ENCODE measurements at places on chromosomes 7 and 10.
A peak's percentile ranks its signal among the peaks of the same experiment; 100 is the strongest.

- DNase-seq = no peak
These were observed 306.9 kb upstream of the DGKB start for GRCh38 chr7:15209429-15209828.

DNA sequence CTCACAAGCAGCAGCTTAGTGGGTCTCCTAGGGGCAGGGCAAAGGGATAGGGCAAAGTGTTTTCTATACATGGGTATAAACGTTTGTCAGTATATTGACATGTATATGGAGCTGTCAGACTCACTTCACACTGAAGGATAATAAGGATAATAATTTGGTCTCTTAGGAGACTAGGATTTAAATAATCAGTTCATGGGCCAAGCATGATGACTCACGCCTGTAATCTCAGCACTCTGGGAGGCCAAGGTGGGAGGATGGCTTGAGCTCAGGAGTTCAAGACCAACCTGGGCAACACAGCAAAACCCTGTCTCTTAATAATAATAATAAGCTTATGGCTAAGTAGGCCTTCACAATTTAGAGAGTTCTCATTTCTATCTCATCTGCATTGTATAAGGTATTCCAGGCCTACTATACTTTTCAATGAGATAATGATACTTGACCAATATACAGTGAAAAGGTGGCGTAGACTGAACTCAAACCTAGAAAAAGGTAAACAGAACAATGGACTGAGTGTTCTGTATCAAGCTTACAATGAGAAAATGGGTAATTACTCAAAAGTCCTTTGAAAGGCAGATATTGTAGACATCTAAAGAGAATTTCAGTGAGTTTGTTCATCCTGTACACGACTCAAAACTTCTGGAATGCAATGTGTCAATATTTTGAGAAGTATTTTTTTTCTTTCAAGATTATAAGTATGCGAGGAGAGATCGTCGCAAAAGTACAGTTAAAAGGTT lies 7.0 kb downstream of the GSAP start:
- no peak for DNase-seq

DNA sequence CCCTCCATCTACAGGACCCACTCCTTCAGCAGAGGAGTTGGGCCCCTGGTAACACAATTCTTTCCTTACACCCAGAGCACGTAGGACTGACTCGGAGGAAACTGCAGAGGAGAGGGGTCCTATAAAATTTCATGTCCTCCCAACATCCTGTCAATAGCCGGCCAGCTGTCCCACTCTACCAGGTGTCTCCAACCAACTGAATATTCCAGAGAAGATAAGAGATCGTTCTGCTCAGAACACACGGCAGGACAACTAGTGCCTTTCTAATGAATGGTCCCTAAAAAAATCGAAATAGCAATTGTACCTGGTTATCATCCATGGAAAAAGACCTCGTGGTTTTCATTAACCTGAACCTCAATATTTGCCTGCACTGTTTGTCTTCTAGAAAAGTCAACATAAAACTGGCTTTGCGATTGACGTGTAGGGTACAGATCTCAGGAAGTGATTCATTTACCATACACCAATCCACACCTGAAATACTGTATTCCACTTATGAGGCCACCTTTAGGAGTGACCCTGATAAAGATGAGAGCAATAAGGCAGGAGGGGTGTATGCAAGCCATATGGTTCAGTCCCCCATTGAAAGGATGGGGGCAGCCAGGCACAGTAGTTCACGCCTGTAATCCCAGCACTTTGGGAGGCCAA lies 111.7 kb downstream of the PARP12 start:
- DNase-seq = no peak

DNA sequence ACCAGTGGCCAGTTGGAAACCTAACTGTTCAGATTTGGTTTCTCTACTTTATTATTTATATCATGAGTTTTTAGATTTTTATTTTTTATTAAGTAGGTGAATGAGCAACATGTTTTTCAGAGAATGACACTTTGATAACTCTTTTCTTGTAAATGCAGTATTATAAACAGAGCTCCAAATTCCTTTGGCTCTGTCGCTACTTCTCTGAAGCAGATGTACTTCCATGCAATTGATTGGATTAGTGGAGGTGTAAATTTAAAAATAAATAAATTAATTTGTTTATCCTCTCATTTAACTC lies 34.3 kb upstream of the ICA1 start:
- no peak for DNase-seq

DNA sequence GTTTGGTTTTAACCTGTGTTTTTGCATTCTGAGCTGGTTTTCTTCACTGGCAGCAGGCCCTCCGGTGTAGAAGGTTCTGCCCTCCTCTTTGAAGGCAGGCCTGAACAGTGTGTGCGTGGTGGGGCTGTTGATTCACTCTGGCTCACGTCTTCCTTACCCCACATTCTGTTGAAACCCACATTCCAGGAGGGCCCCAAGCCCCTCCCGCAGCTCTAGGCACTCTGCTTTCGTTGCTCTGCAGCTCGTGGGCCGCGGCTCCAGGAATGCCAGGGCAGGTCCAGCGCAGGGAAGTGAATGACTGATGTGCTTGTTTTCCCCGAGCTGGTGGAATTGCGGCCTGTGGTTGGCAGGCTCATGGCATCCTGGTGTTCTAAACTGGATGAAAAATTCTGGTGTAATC lies 49.0 kb downstream of the HTRA1 start:
- no peak for DNase-seq

GRCh38 chr10:89574368-89574767 lies 39.0 kb upstream of the SLC16A12 start:
- no peak for DNase-seq

DNA sequence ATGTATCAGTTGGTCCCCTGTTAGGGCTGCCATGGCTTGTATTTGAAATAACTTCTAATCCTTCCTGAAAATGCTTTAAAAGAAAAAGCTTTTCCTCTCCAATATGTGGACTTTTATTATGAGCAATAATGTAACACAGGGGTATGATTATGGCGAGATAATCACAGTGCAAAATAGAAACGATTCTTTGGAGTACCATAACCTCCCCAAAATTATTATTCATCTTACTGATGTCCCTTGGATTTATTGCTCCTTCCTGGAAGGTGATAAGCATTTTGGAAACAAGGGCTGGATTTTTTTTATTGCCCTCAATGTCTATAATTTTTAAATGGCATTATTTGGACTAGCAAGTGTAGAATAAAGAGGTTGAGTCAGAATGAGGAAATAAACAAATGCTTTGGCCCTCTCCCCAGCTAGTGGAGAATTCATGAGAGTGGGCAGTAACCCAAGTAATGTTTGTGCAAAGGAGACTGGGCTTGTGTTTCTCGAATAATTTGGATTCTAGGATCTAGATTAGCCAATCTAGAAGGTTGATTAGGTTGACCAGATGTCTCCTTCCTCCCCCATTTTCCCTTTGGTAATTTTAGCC lies 403.9 kb upstream of the CELF2 start:
- DNase-seq = no peak

DNA sequence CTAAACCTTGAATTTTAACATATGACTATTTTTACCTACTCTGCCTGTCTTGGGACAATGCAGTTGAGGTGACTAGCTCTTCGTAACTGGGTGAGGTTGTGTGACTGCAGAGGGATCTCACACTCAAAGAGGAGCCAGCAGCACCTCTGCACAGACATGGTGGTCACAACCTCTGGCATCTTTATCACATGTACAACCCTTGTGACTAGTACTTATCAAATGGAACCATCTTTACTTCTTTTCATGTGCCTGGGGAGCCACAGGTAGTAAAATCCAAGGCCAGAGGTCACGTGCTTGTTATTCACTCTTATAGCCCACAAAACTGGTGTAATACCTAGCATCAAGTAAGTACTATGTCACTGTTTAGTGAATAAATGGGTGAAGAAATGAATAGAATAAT lies 244.3 kb downstream of the COBL start:
- DNase-seq = peak; percentile 21

DNA sequence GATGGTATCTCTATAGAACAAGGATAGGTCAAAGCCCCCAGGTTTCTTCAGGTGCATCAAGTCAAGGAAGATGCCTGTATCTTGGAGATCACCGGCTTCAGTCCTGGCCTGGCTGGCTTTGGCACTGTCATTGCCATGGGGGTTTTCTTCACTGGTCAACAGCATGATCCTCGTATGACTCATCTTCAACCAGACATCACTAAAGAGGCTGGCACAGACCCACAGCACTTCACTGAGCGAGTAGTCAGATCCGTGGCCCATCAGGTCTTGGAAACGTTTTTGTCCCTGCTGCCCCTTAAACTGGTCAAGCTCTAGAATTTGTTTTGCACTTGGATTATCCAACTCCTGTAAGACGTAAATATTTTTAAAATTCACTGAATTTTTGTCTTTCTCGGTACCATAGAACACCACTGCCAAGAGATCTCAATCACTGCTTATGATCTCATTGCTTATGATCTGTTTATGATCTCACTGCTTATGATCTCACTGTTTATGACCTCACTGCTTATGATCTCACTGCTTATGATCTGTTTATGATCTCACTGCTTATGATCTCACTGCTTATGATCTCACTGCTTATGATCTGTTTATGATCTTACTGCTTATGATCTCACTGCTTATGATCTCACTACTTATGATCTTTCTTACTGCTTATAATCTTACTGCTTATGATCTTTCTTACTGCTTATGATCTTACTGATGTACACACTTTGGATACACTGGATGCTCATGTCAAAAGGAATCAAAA lies 135.2 kb downstream of the CYP26A1 start:
- no peak for DNase-seq

GRCh38 chr10:4136121-4136520 lies 351.1 kb upstream of the KLF6 start:
- no peak for DNase-seq

GRCh38 chr10:28172223-28172610 lies 130.6 kb downstream of the MPP7 start:
- DNase-seq = no peak

DNA sequence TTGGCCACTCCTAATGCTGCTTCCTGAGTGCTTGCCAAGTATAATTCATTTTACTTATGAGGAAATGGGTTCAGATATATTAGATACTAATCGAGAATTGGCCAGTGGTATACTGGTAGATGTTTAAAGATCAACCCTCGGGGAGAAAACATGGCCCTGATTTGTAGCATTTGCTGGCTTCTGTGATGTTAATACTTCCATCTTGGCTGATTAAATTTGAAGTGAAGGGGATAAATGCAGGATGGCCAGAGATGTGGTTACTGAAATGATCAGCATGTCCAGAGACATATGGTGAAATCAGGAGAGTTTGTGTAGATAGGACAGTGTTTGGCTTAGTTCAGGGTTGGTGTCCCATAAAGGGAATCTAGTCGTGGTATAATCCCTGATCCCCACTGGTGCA lies 11.2 kb downstream of the UBE2D4 start:
- DNase-seq = no peak

DNA sequence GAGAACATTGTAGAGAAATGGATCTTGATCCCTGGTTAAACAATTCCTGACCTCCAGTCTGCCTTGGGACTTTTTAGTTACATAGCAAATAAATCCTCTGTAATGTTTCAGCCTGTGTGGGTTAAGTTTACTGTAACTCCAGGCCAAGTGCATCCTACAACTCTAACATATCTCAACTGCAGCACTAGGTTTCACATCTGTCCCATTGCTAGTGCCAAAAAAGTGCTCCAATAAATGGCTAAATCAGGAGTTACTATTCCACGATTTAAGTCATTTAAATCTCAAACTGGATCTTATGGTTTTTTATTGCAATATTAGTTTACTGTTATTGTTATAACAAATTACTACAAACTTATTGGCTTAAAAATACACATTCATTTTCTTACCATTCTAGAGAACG lies 479.6 kb downstream of the GPAM start:
- no peak for DNase-seq

- no peak for DNase-seq
These were observed 85.1 kb downstream of the FAM204A start for GRCh38 chr10:118256825-118257570.

GRCh38 chr7:2478399-2478785 lies 2.2 kb upstream of the GRIFIN start:
- peak; percentile 28 for DNase-seq

DNA sequence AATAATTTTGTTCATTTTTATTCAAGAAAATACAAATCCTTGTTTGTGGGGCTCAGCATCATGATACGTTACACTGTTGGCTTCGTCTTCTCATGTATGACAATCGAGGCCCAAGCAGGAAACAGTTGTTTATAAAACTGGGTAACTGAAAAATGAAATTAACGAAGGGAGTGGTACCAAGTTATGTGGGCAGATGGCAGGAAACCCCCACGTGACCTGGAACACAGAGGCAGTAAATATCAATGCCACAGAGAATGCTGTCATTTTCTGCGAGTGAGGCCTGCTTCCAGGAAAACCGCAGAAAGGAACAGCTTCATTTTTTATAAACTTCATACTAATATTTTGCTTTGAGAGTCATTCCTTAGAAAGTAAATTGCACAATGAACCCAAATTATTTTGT lies 201.0 kb upstream of the ADARB2 start:
- no peak for DNase-seq

GRCh38 chr7:100247152-100247757 lies 27.5 kb downstream of the PVRIG start:
- DNase-seq = no peak

DNA sequence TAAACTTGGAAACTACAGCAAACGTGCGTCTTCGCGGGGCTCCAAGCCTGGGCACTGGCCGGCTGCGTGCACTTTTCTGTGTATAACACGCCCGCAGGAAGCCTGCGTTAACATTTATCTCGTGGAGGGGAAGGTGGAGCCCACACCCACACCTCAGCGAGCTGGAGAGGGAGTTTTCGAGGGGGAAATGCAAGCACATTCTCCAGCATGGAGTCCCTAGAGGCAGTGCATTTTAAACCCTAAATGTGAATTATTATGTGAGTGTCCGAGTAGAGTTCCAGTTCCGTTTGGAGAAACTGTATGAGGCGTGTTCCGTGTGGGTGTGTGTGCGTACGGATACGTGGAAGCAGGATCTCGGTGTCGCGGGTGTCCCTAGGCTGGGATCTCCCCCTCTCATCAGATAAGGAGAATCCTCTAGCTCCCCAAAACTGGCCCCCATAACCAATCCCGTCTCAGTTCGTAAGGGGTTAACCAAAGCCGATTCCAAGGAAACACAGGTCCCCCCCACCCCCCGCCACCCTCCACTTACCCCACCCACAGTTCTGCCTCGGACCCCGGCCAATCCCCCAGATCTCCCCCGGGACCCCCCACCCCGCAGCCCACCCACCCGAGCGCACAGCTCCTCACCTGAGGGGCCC lies 403 bp downstream of the CDK6 start:
- DNase-seq = no peak

All from pons (tissue), 1 donor.